ENCODE measurements at places on chromosomes 2 and 18.

DNA sequence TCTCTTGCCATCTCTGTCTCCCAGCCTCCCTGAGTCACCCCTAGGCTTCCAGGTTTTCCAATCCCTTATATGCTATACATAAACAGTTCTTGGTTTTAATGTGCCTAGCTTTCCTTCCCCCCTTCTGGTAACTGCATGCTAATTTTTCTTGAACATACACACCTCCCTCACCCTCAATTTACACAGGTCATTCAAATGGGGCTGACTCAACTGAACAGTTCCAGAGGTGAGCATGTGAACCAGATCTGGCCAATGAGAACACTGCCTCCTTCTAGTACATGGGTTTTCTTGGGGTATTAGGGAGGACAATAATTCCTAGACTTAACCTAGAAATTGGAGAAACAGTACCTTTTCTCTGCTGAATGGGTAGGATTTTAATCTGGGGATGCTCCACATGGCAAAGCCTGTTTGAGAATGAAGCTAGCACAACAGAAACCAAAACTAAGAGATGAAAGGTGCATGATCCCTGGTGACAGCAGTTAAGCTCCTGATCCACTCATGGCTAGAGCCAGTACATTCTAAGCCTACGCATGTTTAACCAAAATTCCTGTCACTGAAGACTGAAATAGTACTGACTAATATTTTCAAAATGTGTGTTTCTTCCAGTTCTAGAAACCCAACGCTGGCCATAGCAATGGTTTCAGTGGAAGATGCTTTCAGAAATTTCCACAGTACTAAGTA lies 11.8 kb downstream of the SLC25A12 start:
- no peak for DNase-seq

- DNase-seq, result no peak
Observed at GRCh38 chr2:1588051-1588977, 156.0 kb downstream of the PXDN start.

GRCh38 chr18:29171892-29172755 lies 995.2 kb upstream of the CDH2 start:
- DNase-seq, result no peak

DNA sequence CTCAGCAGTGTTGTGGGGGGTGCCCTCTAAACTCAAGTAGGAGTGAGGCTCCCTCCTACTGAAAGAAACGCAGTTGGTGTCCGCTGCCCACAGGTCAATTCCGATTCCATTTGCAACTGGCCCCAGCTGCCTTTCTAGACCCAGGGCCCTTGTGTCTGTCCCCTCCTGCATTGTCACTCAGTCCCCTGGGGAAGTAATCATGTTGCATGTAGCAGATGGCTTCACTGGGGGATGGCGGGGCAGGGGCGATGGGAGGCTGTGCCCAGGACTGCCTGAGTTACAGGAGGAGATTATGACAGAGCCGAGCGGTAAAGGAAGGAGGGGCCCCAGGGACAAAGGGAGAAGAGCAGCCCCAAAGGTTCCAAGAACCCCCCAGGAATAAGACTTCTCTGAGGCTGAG lies 62.5 kb upstream of the SH3RF3 start:
- DNase-seq, result no peak

DNA sequence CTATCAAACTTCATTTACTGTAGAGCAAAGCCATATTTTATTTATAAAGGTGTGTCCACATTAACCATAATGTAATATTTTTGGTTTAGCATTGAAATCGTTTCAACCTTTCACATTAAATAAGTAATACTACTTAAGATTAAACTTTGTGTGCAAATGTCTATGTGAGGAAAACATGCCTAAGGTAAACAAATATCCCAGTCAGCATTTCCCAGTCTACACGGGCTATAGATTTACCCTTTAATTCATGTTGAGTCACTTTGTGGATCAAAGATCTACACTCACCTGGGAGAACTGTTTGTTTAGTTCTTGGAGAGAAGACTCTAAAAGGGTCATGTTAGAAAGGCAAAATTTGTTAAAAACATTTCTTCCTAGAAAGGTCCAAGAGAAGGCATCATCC lies 89.1 kb downstream of the ABCA12 start:
- no peak for DNase-seq

GRCh38 chr18:59910967-59911366 lies 11.2 kb downstream of the PMAIP1 start:
- DNase-seq, result no peak

DNA sequence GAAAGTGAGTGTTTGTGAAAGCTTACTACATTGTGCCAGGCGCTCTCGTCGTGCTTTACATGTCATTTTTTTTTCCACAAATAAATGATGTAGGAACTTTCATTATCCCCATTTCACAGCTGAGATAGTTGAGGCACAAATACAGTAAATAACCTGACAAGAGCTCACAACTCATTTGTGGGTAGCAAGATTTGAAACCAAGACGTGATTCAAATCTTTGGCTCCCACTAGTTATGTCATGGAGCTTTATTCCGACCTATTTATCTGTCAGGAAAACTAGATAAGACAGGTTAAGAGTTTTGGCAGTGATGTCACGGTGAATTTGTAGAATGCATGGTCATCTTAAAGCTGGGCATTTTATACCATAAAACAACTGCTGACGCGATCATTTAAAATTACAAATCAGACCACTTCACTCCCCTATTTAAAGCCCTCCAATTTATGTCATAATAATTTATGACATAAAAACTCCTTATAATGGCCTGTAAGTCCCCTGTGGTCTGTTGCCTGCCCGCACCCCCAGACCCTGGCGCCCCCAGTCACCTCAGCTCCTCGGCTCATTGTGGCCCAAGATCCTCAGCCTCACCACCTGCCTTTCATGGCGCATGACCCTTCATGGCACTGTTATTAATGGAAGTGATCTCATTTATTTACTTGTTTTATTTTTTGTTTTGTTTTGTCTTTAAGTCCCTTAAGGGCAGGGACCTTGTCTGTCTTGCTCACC lies 678 bp upstream of the ZNF24 start:
- no peak for DNase-seq

DNA sequence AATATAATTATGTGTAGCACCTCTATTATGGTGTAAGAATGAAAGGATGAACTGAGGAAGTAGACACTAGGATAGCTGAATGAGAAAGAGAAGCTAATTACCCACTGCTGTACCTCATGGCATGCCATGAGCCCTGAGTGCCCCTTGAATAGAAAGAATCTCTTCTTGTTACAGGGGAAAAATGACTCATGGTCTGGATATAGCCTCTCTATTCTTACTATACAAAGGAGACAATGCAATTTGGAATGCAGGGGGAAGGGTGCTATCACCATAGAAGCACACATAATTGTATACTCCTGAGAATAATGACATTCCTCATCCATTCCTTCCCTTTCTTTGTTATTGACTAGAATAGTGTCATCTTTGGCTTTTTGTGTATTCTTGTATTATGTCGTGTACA lies 385.2 kb downstream of the CDH7 start:
- no peak for DNase-seq

DNA sequence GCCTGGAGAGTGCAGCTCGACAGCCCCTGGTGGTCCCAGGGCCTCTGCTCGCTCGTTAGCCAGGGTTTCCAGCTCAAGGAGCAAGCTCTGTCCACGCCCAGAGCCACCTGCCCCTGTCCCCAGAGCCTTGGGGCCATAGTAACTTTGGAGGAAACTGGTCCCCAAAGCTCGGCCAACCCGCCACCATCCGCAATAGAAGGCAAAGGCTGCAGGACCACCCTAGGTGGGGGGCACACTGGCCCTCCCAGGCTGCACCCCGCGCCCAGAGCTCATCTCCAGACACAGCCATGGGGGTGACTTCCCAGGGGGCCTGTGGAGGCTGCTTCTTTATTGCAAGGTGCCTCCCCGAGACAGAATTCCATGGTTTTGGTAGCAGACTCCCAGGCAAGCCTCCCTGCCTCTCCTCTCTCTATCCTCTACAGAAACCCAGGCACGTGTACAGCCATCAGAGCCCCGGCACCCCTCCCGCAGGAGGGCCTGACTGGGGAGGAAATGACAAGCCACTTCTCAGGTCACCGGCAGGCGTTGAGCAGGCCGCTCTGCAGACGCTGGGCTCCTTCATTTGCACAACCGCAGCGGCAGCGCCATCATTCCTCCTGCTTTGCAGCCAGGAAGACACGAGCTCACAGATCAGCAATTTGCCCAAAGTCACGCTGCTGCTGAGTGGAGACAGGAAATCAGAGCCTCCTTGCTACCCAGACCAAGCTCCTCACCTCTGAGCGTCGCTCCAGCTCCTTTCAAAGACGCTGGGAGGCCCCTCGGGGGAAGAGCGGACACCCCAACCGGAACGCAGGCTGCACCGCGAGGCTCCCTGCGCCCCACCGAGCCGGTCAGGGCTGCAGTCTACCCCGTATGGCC lies 80.2 kb downstream of the NDUFA10 start:
- DNase-seq, result no peak

DNA sequence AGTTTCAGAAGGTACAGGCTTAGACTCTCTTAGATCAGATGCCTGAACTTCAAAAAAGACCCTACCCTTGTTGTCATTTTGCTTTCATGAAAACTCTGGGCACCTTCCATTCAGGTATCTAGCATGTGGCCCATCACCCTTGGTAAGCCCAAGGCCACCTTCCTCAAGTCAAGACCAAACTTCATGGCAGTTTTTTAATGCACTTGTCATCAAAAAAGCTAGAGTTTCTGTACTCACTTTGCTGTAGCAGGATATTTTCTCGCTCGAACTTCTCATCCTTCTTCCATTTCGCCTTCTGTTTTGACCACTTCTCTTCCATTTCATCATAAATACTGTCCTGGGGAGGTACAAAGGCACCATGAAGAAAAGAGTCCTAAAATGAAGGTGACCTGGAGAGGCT lies 48.2 kb downstream of the FLACC1 start:
- DNase-seq, result no peak

GRCh38 chr2:108884619-108885018 lies 98.0 kb downstream of the CCDC138 start:
- no peak for DNase-seq

GRCh38 chr18:2169656-2170055 lies 401.6 kb downstream of the METTL4 start:
- DNase-seq, result no peak

GRCh38 chr2:231182513-231182899 lies 15.9 kb upstream of the ARMC9 start:
- DNase-seq, result no peak

GRCh38 chr2:161421686-161422085 lies 5.6 kb downstream of the TBR1 start:
- no peak for DNase-seq

DNA sequence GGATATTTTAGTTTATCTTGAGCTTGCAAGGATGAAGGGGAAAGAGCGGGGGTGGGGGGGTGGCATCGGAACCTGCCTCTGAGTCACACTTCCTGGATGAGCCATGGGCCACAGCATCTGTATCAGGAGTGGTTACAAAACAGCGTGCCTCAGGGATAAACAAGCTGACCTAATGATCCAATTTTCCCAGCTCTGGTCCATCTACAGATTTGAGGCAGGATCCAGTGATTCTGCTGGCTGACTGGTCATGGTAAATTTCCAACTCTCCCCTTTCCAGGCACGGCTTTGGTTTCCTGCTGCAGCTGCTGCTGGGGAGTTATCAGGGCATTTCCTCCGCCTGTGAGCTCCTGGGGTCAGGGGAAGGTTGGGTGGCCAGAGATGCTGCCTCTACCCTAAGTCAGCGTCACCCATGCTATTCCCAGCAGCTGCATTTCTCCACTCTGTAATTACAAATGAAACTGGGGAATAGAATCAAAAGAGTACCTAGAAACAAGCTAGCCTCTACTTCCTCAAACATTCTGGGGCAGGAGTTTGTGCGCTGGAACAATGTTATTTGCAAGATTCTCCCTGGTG lies 4.7 kb upstream of the HPCAL1 start:
- DNase-seq, result no peak

GRCh38 chr2:215615067-215615802 lies 179.4 kb upstream of the FN1 start:
- no peak for DNase-seq

DNA sequence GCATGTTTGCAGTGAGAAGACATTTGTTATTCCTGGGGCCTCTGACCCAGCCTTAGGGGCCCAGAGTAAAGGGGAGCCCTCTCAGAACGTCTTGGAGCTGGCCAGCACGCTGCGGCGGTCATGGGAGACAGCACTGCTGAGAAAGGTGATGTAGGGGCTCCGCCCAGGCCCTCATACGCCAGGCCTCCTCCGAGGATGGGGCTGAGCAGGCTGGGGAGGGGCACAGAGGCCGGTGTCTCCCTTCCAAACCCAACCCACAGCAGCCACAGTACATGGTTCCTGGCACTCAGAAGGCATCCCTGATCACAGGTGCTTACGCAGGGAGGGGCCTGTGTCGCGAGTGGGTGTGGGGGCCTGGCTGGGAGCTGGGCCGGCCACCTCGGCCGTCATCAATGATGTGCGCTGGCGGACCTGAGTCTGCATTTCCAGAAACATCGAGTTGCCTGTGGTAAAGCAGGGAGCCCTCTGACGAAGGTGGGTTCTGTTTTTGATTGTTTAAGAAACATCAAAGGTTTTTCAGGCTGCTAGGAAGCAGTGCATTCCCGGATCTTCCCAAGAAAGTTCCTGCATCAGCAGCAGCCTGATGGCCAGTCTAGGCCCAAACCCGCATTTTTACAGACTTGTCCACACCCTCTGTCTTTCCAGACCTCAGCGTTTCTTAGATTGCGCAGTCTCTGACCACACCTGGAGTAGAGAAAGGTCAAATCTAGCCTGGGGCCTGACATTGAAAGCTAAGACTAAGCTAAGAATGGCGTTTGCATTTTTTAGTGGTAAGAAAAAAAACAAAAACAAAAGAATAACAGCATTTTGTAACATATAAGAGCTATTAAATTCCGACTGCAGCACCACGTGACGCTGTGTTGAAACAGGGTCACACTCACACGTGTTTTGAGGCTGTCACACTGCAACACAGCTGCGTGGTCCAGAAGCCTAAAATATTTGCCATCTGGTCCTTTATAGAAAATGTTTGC lies 51.2 kb upstream of the PXDN start:
- DNase-seq, result no peak

DNA sequence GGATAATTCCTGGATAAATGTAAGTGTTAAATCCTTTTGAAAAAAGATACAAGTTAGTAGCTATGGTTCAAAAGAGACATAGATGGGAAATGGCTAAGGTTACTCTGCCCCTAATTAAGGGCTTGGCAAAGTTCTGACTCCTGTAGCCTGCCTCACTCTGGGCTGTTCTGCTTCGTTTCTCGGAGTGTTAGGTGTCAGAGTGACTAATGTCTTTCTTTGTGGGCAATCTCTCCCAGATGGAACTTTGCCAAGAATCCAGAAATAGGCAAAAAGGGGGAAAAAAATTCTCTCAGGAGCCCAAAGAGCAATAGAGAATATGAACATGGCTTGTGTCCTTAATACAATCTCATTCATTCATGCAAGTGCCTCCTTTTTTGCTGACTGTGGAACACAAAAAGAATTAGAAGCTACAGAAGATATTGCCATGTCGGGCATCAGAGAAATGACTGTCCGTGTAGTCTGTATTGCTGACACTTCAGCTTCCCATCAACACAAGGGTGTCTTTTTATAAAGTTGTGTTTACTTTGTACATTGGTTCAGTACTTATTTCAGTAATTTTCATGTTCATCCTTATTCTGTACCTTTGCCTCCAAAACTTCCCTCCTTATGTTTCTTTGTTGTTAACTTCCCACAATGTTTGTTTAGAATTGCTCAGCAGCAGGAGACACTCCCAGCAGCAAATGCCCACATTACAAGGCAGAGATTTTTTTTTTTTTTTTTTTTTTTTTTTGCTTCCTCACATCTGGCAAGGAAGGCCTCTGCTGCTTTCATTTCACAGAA lies 134.0 kb downstream of the FTCDNL1 start:
- DNase-seq, result no peak

Data from activated CD4-positive, CD25-positive, alpha-beta regulatory T cell (primary cell).